ENCODE measurements at places on chromosomes 11 and 22. TPM values are rescaled to one million over a fixed set of nuclear protein-coding genes. Genes with fewer than 3 reads are reported as not detected.

The XKR3 gene
- total RNA-seq = not detected

The CCDC88B gene
- 132 TPM for total RNA-seq

The MS4A15 gene
- not detected for total RNA-seq

The DEFB131B gene
- total RNA-seq = not detected

The C11orf91 gene
- total RNA-seq = 0.32 TPM

The CDON gene
- 2.6 TPM for total RNA-seq

The HSCB gene
- total RNA-seq = 9.8 TPM

The MPEG1 gene
- total RNA-seq = 0.05 TPM

The ARHGAP20 gene
- total RNA-seq = not detected

The ASCL2 gene
- 0.11 TPM for total RNA-seq

The SVIP gene
- total RNA-seq = 35.8 TPM

The SPDYC gene
- total RNA-seq = not detected

The DEPDC7 gene
- 1.2 TPM for total RNA-seq

The EIF3L gene
- 469 TPM for total RNA-seq

The CCDC87 gene
- 0.07 TPM for total RNA-seq

The GLB1L3 gene
- total RNA-seq = 10.3 TPM

The SCO2 gene
- total RNA-seq = 7.9 TPM

The NEFH gene
- total RNA-seq = 3.9 TPM

The GNAZ gene
- total RNA-seq = 0.91 TPM

The GVQW3 gene
- total RNA-seq = 5.7 TPM

The GAS2 gene
- total RNA-seq = 2.0 TPM

The MUC5AC gene
- total RNA-seq = not detected

Measured in T-helper 2 cell treated with Interferon-gamma antibody and Interleukin-4, amounts not matched to agents 100 ng/mL and 5 ng/mL, for 36 hours (primary cell).